ENCODE measurements at places on chromosomes 11 and 22.

GRCh38 chr22:20499769-20500168, 4.2 kb upstream of the KLHL22 start:
- no peak for DNase-seq

- DNase-seq, result no peak
Measured at GRCh38 chr22:35923026-35923425, 105.6 kb downstream of the RBFOX2 start.

GRCh38 chr11:88324562-88325345, 12.8 kb downstream of the CTSC start:
- DNase-seq, result no peak

GRCh38 chr22:29719899-29720645, at the start of gene CABP7:
CABP7 (plus strand) TSS chr22:29720003; CDS start chr22:29720425, 422 bp downstream.
- no peak for DNase-seq

- DNase-seq, result no peak
Measured at GRCh38 chr11:73949246-73949645, 1.6 kb upstream of the DNAJB13 start.

GRCh38 chr11:111259896-111260295, 14.4 kb downstream of the POU2AF2 start:
- no peak for DNase-seq

Data from NCI-H1436 treated with DMSO at 0.1 percent for 48 hours (cell line).